Mesendoderm (in vitro differentiated cells): ENCODE measurements at places on chromosomes 2 and 18.
A peak's percentile ranks its signal among the peaks of the same experiment; 100 is the strongest.

DNA sequence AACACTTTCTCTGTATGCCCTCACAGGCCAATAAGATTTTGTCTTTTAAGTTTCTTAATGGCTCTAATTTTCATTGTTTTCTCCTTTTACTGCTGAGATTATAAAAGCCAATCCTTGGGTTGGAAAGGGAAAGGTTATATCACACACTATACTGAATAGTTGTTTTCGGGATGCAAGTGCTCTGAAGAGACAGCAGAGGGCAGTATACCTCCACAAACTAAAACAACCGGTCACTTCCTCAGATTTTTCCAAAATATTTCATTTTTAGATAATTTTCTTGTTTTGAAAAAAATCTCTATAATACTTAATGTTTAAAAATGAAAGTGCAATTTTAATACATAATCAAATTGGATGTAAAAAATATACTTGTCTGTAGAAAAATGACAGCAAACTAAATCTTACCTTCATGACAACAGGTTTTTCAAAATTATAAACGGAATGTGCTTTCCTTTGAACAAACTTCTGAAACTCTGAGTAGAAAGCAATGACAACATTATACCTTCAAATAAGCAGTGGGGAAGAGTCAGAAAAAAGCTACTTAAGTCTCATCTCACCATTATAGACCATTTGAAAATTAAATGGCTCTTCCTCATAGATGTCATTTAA, 82.7 kb downstream of the ORC4 start:
- peak; percentile 30 for DNase-seq

- peak; percentile 11 for DNase-seq
These were observed 133.7 kb upstream of the HNRNPA3 start for GRCh38 chr2:177078855-177079254.

- DNase-seq = peak; percentile 95
These were observed 103.5 kb downstream of the LBH start for GRCh38 chr2:30334762-30335363.

GRCh38 chr2:75640621-75641121, 5.9 kb upstream of the MRPL19 start:
- peak; percentile 42 for DNase-seq

DNA sequence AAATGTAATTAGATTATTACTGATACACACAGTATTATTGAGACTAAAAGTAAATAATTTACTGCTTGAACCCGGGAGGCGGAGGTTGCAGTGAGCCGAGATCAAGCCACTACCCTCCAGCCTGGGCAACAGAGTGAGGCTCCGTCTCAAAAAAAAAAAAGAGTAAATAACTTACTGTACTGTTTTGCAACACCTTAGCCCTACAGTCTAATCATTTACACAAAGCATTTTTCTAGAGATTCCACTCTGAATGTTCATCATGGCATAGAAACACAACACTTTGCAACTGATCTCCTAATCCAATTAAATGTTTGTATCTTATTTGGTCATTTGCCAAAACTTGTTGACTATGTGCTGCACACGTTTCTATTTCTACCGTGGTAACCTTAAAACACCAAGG, 23.4 kb upstream of the RMP24 start:
- no peak for DNase-seq

GRCh38 chr18:63979409-63979920, 9.6 kb downstream of the SERPINB8 start:
- peak; percentile 82 for DNase-seq
